ENCODE measurements at places on chromosomes 1 and 21.

GRCh38 chr1:63818567-63819325 lies 44.9 kb downstream of the ROR1 start:
- no peak for DNase-seq

DNA sequence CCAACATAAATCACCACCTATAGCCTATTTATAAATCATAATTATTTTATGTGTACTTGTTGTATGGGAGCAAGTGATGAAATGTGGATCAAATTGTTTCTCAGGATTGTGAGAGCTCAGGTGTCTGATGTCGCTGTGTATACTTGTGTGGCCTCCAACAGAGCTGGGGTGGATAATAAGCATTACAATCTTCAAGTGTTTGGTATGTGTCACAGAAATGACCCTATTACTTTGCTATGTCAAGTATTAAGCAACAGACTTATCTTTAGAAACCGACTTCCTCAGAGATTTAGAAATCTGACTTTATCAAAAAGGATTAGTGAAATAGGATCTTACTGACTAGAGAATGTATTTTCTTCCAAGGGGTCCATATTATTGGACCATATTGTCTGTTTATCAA lies 280.9 kb downstream of the TPR start:
- DNase-seq: no peak

GRCh38 chr1:65214340-65215027 lies 66.5 kb downstream of the AK4 start:
- DNase-seq: no peak

DNA sequence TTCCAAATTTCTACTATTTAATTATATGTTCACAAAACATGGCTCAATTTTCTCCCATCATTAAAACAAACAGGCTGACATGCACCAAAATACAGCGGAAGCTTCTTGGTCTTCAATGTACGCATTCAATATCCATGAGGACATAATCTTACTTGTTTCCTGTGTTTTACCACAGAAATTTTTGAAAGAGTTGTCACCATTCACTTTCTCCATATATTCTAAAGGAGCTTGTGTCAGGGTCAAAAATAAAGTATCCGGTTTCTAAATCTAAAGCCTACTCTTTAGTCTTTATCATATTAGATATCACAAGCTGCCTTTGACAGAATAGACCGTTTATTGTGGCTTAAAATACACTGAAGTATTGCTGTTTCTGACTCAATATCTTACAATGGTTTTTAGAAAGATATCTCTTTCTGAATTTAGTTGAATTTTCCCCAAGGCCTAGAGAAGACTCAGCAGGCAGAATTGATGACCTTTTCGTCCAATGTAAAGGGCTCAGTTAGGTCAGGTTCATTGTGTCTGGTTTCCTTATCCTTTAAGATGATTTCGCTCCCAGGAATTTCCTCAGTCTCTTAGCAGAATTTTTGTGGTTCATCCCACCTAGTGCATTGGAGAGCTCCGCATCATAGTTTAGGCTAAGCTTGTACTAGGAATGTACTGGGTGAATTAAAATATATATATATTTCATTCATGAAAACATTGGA lies 717.2 kb downstream of the NCAM2 start:
- no peak for DNase-seq

DNA sequence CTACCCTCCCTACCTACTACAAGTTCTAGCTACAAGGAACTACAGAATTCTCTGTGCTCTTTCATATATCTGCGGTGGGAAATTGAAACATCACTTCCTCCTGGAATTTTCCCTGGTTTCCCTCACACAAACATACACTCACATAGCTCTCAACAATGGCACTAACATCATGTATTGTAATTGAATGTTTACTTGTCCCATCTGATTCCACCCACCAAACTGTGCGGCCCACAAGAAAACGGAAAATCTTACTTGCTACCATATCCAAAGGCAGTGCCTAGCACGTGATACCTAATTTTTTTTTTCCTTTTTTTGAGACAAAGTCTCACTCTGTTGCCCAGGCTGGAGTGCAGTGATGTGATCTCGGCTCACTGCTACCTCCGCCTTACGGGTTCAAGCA lies 33.9 kb downstream of the NDC1 start:
- no peak for DNase-seq

GRCh38 chr1:217053676-217054075 lies 330.4 kb upstream of the ESRRG start:
- DNase-seq: peak; percentile 12

DNA sequence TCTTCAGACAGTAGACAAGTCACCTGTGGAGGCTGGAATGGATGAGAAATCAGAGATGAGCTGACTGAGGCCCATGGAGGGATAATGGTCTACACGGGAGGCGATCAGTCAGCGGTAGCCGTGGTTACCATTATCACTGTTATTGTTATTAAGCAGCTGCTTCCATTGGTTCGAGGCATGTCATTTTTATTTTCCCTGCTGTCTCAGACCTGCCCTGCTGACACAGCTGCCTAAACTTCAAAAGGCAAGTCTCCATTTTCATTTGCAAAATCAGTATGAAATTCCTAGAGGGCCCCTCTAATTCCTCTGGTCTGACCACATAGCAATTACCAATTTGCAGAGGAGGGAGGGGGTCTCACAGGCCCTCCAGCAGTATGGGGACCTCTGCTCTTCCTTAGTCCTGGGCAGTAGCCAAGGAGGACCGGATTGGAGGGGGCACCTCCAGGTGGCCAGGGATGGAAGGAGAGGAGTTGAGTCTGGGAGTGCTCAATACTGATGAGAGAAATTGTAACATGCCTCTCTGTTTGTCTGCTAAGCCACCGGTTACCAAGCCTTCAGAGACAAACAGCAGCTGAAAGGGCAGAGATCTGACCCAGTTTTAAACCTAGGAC lies 184.2 kb downstream of the TRABD2B start:
- DNase-seq: no peak

DNA sequence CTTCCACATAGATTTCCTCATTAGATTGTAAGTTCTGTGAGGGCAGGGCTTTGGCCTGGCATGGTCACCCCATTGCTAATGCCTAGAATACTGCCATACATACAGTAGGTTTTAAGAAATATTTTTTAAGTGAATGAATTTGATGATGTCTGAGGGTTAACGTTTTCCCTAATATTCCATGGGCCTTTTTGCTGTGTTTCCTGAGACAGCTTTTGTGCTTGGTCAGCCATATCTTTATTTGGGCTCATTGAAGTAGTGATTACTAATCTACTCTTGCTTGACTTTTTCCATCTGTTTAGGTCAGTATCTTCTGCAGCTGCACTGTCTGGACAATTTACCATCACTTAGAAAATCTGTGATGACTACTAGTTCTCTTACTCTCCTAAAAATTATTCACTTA lies 3.5 kb downstream of the CDC42 start:
- DNase-seq: no peak

- DNase-seq: peak; percentile 6
These were observed 742.0 kb downstream of the KCNT2 start for GRCh38 chr1:195866091-195866780.
